ENCODE measurements at places on chromosomes 7 and 10. TPM values are rescaled to one million over a fixed set of nuclear protein-coding genes. Genes with fewer than 3 reads are reported as not detected.

DNA sequence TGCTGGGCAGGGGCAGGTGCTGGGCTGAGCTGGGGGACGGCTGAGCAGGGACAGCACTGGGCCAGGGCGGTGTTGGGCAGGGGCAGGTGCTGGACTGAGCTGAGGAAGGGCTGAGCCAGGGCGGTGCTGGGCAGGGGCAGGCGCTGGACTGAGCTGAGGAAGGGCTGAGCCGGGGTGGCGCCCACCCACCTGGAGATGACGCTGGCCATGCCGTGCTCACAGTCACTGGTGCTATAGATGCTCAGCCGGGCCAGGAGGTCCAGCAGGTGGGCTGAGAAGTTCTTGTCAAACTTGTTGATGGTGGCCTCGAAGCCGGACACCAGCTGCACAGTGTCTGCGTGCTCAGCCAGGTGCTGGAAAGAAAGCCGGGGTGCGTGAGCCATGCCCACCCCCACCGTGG is 4.4 kb upstream of the ADAM8 start:
- no peak for DNase-seq

Gene C10orf71
- 0.18 TPM for total RNA-seq

Gene PNLIPRP2
- total RNA-seq = 1.6 TPM

GRCh38 chr10:118407777-118408176 is 65.7 kb upstream of the FAM204A start:
- no peak for DNase-seq
